Ovary (tissue), 10 donors: ENCODE measurements at places on chromosomes 1 and 21. TPM values are rescaled to one million over a fixed set of nuclear protein-coding genes. Genes with fewer than 3 reads are reported as not detected.

Gene LIPI
- total RNA-seq = not detected

Gene VPS13D
- 59.3 TPM for total RNA-seq

Gene PFKL
- 104 TPM for total RNA-seq

Gene ST6GALNAC3
- total RNA-seq = 1.9 TPM

Gene MX2
- total RNA-seq = 6.6 TPM

Gene FAM89A
- 8.8 TPM for total RNA-seq

Gene PHF13
- total RNA-seq = 32.4 TPM

Gene ARHGEF2
- total RNA-seq = 58.0 TPM

Gene GPR37L1
- total RNA-seq = not detected

Gene RBM11
- total RNA-seq = 9.2 TPM

Gene CRP
- total RNA-seq = 1.7 TPM

Gene DDAH1
- 3.3 TPM for total RNA-seq

Gene TAL1
- 4.7 TPM for total RNA-seq

- peak; percentile 21 for DNase-seq
- H3K4me3 ChIP-seq = no peak overlapping the region
- H3K27me3 ChIP-seq = no peaks in the 10 kb centered on the region
- no peaks in the 10 kb centered on the region for H3K36me3 ChIP-seq
- H3K27ac ChIP-seq = no peak overlapping the region
- H3K4me1 ChIP-seq = no peaks in the 10 kb centered on the region
These were observed 76.7 kb upstream of the RUNX3 start for GRCh38 chr1:25006770-25007169.

DNA sequence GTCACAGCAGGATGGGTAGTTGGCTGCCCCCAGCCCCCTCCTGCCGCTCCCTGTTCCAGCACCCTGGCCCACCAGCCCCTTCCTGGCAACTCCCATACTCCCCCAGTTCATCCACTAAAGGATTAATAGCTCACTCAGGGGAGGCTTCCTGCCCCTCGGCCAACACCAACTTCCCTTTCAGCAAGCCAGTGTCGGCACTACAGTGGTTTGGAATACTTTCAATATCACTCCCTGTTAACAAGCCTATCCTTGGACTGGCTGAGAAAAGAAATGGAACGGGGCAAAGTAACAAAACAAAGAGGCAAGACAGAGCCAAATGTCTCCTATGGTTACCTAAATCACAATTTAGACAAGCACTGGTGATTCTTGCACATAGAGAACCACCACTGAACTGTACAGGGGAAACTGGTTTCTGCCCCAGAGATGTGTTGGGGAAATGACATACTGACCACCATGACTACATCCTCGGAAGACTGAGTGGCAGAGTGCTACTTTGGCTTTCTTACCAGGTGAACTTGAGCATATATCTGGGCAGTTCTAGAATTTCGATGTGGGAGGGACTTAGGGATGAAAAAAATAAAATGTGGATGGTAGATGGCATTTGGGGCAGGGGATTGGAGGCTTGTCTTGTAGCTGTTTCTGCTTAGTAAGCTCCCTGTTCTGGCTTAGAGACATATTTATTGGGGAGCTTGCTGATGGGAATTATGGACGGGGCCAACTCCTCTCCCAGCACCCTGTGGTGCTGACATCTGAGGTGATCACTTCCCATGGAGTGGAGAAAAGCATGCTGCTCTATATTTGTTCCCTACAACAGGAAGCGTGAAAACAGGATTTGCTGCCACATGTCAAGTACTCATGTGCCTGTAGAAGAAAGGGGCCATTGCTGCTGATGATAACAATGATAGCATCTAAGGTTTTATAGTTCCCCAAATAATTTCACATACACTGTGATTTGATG is 7.1 kb upstream of the CAPN2 start:
- DNase-seq = no peak
- H3K27me3 ChIP-seq = no peaks in the 10 kb centered on the region
- peaks cover 21% of the 10 kb centered on the region for H3K4me1 ChIP-seq
- H3K27ac ChIP-seq = peak overlapping the region; percentile 17
- H3K36me3 ChIP-seq = no peaks in the 10 kb centered on the region

DNA sequence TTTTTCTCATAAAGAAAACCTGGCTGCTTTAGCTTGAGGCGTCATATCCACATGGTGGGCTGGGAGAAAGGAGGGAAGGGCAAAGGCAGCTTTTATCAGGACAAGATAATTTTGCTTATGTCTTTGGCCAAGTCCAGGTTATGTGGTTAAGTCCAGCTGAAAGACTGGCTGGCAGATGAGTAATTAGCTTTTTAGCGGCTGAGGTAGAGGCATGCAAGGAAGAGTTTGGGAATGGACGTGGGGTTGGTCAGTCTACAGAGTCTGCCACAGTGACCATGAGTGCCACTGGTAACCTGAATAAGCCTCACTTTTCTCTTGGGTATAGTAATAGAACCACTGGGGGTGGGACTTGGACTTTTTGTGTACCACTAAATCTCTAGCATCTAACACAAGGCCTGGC is 39.8 kb downstream of the NEK7 start:
- H3K4me1 ChIP-seq = peaks cover 7% of the 10 kb centered on the region
- no peak overlapping the region for H3K27ac ChIP-seq
- no peak for DNase-seq
- H3K27me3 ChIP-seq = no peaks in the 10 kb centered on the region

GRCh38 chr1:182990413-182991144 is 32.6 kb upstream of the LAMC1 start:
- no peak for DNase-seq
- H3K4me3 ChIP-seq = no peak overlapping the region
- no peaks in the 10 kb centered on the region for H3K4me1 ChIP-seq
- H3K27me3 ChIP-seq = no peaks in the 10 kb centered on the region

DNA sequence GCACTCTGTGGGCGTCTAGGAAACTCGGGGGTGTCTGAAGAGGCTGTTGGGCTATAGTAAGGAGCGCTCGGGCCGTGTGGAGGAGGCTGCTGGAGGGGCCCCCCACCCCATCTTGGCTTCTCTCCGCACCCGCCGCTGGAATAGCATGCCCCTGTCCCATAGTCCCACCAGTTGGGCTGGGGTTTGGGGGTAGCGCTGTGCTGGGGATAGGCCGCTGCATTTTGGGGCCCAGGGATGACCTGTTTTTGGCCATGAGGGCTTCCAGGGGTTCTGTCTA is 511 bp downstream of the EFNA3 start:
- no peaks in the 10 kb centered on the region for H3K36me3 ChIP-seq
- peaks cover 16% of the 10 kb centered on the region for H3K27me3 ChIP-seq
- peak overlapping the region; percentile 34 for H3K4me3 ChIP-seq
- DNase-seq = no peak
- H3K27ac ChIP-seq = no peak overlapping the region
- peaks cover 16% of the 10 kb centered on the region for H3K4me1 ChIP-seq

DNA sequence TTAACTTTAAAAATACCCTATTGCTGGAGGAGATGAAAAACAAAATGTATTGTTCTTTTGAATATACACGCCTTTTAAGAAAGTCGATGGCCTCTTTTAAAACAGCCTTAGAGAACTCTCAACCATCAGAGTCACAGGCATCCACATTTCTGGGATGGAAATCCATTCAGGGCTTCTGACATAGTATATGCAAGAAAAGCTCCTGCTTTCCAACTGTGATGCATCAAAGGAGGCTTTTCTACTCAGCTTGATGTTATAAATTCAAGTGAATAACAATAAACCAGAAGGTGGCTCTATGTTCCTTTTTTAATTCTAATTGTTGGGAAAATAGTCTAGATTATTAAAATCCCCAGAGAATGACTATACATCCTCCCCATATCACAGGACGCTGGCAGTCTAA is 398.8 kb upstream of the CXADR start:
- no peak for DNase-seq
- H3K27ac ChIP-seq = no peak overlapping the region
- H3K36me3 ChIP-seq = no peaks in the 10 kb centered on the region
- H3K27me3 ChIP-seq = no peaks in the 10 kb centered on the region

GRCh38 chr21:19326531-19327319 is 923.1 kb upstream of the TMPRSS15 start:
- no peaks in the 10 kb centered on the region for H3K4me1 ChIP-seq
- DNase-seq = no peak
- H3K4me3 ChIP-seq = no peak overlapping the region

- H3K36me3 ChIP-seq = no peaks in the 10 kb centered on the region
- H3K27me3 ChIP-seq = no peaks in the 10 kb centered on the region
- H3K4me1 ChIP-seq = no peaks in the 10 kb centered on the region
- H3K4me3 ChIP-seq = no peak overlapping the region
- no peak for DNase-seq
These were observed 9.4 kb downstream of the TIAM1 start for GRCh38 chr21:31334648-31335121.

- no peaks in the 10 kb centered on the region for H3K27me3 ChIP-seq
- no peak for DNase-seq
- no peak overlapping the region for H3K4me3 ChIP-seq
- H3K4me1 ChIP-seq = peaks cover 5% of the 10 kb centered on the region
- no peaks in the 10 kb centered on the region for H3K36me3 ChIP-seq
These were observed 6.7 kb downstream of the GRHL3 start for GRCh38 chr1:24325587-24326449.

DNA sequence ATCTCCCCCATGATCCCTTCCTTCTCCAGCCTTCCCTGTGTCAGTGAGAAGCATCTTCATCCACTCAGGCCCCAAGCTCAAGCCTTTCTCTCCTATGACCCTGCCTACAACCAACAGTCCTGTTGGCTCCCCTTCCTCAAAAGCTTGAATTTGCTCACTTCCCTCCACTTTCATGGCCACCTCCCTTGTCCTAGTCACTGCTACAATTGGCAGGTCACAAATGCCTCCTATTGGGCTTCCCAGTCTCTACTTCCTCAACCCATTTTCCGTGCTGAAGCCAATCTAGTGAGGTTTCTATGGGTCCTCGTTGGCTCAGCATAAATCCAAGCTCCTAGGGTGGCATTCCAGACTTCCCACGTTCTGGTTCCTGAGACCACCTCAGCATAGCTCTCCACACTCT is 40.2 kb upstream of the SLC6A9 start:
- H3K36me3 ChIP-seq = no peaks in the 10 kb centered on the region
- no peak overlapping the region for H3K4me3 ChIP-seq
- H3K4me1 ChIP-seq = no peaks in the 10 kb centered on the region
- no peak for DNase-seq
- H3K27ac ChIP-seq = no peak overlapping the region

DNA sequence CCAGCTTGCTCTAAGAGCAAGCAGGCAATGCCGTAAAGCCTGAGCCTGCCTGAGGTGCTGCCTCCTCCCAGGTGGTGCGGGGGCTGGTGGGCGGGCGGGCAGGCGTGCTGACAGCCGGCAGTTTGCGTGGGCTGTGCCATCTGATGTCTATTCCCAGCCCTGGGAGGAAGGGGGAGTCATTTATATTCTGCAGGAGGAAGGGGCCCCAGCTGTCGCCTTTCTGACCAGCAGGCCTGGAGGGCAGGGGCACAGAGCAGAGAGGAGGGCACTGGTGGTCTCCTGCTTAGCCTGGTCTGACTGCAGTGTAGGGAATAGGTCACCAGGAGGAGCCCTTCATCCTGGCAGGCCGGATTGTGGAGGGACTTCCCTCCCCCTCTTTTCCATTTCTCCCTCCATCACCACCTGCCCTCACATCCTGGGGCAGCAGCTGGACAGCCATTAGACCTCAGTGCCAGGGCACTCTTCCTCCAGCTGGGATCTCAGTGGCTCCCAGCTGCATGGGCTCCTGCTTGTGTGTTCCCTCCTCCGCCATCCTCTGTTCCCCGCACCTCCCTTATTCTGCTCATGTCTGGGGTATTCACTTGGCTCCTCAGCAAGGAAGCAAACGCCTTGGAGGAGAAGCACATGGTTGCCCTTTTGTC is 4.4 kb downstream of the CYB561D1 start:
- peak overlapping the region; percentile 56 for H3K27ac ChIP-seq
- H3K36me3 ChIP-seq = no peaks in the 10 kb centered on the region
- no peaks in the 10 kb centered on the region for H3K27me3 ChIP-seq

- H3K4me3 ChIP-seq = no peak overlapping the region
- no peaks in the 10 kb centered on the region for H3K4me1 ChIP-seq
- no peaks in the 10 kb centered on the region for H3K36me3 ChIP-seq
- H3K27me3 ChIP-seq = no peaks in the 10 kb centered on the region
- H3K27ac ChIP-seq = no peak overlapping the region
These were observed 2.9 kb upstream of the TMEM125 start for GRCh38 chr1:43266881-43267280.

GRCh38 chr1:201364808-201365105 is 12.7 kb downstream of the TNNT2 start:
- DNase-seq = no peak
- no peaks in the 10 kb centered on the region for H3K27me3 ChIP-seq
- no peaks in the 10 kb centered on the region for H3K4me1 ChIP-seq
- H3K4me3 ChIP-seq = no peak overlapping the region
- H3K36me3 ChIP-seq = no peaks in the 10 kb centered on the region
- no peak overlapping the region for H3K27ac ChIP-seq

- no peaks in the 10 kb centered on the region for H3K36me3 ChIP-seq
- DNase-seq = no peak
- no peak overlapping the region for H3K4me3 ChIP-seq
- H3K4me1 ChIP-seq = no peaks in the 10 kb centered on the region
These were observed 618.4 kb upstream of the USP24 start for GRCh38 chr1:55833529-55834091.

GRCh38 chr1:66641891-66642473 is 108.0 kb downstream of the SGIP1 start:
- DNase-seq = no peak
- H3K27me3 ChIP-seq = no peaks in the 10 kb centered on the region
- no peak overlapping the region for H3K27ac ChIP-seq
- no peaks in the 10 kb centered on the region for H3K4me1 ChIP-seq

DNA sequence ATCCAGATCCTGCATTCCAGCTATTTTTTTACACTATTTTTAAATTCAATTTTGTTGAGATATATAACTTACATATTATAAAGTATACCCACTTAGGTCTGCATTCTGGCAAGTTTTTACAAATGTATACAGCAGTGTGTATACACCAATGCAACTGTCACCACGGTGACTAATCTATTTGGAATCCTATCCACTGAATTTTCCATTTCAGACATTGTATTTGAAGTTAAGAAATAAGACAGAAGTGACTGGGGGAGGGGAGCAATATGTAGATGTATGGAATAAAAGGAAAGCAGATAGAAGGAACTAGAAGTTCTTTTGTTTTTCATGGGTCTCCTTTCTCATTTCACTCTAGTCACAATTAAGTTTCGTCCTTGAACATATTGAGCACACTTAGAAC is 431.5 kb upstream of the CHRM3 start:
- H3K4me1 ChIP-seq = no peaks in the 10 kb centered on the region
- H3K4me3 ChIP-seq = no peak overlapping the region
- H3K27me3 ChIP-seq = no peaks in the 10 kb centered on the region
- no peak overlapping the region for H3K27ac ChIP-seq

GRCh38 chr1:111424281-111424680 is 3.3 kb downstream of the OVGP1 start:
- H3K27ac ChIP-seq = no peak overlapping the region
- H3K4me3 ChIP-seq = no peak overlapping the region
- H3K36me3 ChIP-seq = no peaks in the 10 kb centered on the region
- no peak for DNase-seq

DNA sequence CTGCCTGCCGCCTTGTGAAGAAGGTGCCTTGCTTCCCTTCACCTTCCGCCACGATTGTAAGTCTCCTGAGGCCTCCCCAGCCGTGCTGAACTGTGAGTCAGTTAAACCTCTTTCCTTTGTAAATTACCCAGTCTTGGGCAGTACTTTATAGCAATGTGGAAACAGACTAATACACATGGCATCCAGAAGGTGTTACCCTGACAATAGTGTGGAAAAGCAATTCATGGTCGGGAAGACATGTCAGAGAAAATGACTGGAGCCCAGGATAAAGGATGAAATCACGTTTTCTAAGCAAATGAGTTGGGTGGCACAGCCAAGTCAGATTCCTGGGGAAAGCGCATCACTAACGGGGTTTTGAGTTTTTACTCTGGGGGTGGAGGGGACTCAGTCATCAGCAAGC is 76.4 kb downstream of the HLCS start:
- no peak overlapping the region for H3K27ac ChIP-seq
- no peak overlapping the region for H3K4me3 ChIP-seq
- DNase-seq = no peak
- no peaks in the 10 kb centered on the region for H3K27me3 ChIP-seq
- no peaks in the 10 kb centered on the region for H3K4me1 ChIP-seq
- H3K36me3 ChIP-seq = no peaks in the 10 kb centered on the region
